ENCODE measurements at places on chromosomes 1 and 21. TPM values are rescaled to one million over a fixed set of nuclear protein-coding genes. Genes with fewer than 3 reads are reported as not detected.

The LAMC2 gene
- total RNA-seq: 2.2 TPM

The FHAD1 gene
- 6.8 TPM for total RNA-seq

The METTL13 gene
- total RNA-seq: 16.7 TPM

The CD1D gene
- total RNA-seq: 0.36 TPM

The DDX59 gene
- 28.5 TPM for total RNA-seq

The TESK2 gene
- total RNA-seq: 2.3 TPM

The SEC16B gene
- 1.2 TPM for total RNA-seq

The GPA33 gene
- total RNA-seq: 0.68 TPM

- no peak for DNase-seq
Measured at GRCh38 chr21:14686466-14687267, 140.6 kb upstream of the SAMSN1 start.

GRCh38 chr1:20100632-20101355, 18.5 kb downstream of the PLA2G2D start:
- DNase-seq: peak; percentile 65

DNA sequence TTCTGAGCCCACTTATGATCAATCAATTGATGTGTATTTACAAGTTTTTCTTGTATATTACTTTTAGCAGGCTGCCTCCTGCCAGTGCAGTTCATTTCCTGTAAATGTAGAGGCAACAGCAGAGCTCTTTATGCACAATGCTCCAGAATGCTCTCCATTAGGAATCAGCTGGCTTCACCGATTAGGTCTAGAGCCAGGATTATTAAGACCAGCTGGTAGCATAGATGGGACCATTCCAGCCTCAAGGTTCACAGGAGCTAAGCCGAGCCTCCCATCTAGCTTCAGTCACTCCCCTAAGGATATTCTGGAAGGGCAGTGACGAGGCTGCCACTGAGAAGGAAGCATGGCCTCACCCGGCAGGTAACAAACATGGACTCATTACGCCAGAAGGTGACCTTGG, 36.8 kb downstream of the DHRS3 start:
- DNase-seq: peak; percentile 67

DNA sequence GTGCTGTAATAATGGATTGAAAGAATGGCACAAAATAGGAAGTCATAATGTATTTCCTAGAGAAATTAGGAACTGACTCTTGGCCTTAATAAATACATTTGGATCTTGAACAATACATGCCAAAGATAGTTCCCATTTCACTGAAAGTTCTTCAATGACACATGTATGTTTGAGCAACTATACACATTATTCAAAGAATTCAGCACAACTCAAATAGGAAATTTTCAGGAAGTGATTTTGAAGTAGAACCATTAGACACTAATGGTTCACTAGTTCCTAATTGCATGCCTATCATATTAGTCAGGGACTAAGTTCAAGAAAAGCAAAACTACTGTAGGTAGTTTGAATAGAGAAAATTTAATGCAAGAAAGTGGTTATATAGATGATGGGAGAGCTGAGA, 404.7 kb downstream of the LMO4 start:
- no peak for DNase-seq

GRCh38 chr1:245870698-245871097, 636.4 kb downstream of the SMYD3 start:
- peak; percentile 68 for DNase-seq

- DNase-seq: no peak
Measured at GRCh38 chr21:25115021-25115420, 492.3 kb downstream of the MRPL39 start.

DNA sequence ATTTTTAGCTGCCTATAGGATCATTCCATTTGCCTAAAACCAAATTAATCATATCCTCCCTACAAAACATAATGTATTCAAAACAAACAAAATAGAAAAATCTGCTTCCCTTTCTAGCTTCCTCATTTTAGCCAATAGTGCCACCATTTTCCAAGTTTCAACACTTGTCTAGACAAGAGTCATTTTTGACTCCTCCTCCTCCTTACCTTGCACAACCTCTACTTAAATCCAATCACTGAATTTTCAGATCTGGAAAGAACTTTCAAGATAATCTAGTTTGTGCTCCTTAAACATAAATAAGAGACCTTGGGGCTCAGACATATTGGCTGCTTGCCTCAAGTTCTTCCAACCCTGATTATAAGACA, 7.4 kb downstream of the STX6 start:
- DNase-seq: no peak

DNA sequence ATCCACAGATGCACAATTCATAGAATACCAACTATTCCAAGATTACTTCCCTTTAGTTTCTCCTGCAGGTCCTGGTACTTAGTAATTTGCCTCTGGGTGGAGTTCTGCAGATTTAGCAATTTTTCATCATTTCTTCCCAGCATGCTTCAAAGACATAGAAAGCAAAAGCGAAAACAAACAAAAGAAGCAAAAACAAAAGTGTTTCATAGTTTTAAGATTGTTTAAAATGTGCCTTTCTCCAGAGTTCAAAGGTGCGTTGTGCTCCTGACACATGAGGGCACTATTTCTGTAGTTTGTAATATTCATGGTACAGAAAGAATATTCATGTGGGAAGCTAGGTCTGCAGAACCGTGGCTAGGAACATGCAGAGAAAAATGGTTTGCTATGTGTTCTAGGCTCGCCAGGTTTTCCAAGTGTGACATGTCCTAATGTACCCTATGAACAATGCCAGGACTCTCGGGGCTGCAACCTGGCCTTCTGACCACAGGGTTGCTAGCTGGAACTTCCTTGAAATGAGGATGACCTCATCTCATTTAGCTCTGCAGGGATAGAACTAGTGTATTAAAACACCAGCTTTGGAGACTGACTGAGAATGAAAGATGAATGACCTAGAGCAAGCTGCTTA, 30.0 kb upstream of the RCSD1 start:
- DNase-seq: peak; percentile 50

DNA sequence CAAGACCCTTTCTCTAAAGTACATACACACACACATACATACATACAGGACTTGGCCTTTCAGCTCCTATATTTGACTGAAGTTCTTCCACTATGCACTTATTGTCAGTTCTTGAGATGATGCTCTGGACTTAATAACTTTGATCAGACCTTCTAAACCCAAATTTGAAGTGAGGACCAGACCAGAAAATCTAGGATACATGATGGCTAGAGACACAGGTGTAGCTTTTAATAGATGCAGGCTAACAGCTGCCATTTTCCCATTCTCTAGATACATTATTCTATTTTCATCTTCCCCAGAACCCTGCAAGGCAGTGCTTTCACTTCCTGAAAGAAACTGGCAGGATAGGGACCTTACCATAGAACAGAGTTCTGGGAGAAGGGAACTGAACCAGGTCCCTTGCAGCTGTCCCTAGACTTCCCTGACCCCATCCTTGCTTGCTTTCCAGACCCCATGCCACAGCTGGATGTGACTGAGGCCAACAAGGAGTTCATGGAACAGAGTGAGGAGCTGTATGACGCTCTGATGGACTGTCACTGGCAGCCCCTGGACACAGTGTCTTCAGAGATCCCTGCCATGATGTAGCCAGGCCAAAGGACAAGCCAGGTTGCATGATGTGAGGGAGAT, 14.9 kb upstream of the RAB42 start:
- no peak for DNase-seq

GRCh38 chr1:229230893-229231753, 39.8 kb upstream of the RAB4A start:
- DNase-seq: peak; percentile 38

- no peak for DNase-seq
Measured at GRCh38 chr1:32754317-32755097, 51.9 kb upstream of the SYNC start.

DNA sequence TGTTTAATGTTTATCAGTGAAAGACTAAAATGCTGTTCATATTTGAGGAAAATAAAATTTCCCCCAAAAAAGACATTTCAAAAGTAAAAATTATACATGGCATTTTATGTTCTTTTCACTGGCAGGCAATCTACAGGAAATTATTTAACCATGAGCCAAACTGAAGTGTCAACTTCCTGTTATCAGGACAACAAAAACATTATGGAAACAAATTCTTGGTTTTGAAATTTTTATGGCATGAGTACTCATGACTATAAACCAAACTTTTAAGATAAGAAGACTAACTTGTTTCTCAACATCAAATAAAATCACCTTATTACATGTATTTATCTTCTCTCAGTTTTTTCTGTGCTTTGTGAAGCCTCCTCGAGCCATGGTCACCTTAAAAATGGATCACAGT, 698.6 kb downstream of the LTN1 start:
- no peak for DNase-seq

DNA sequence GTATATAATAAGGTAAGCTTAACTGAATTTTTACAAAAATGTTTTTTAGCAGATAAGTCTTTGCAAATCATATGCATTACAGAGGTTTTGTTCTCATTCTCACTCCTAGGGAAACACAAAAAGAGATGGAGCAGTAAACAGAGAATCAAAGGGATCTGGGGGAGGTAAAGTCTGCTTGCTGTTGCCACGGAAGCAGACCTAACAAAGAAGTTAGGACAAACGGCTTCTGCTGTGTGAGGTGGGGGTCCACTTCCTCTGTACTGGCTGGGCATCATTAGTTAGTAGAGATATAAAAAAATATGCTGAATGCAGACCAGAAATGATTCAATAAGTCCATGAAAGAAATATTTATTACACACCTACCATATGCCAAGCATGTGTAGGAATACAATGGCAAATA, 34.2 kb downstream of the GJA5 start:
- DNase-seq: no peak

GRCh38 chr1:233240371-233240770, 55.2 kb downstream of the PCNX2 start:
- DNase-seq: peak; percentile 55

DNA sequence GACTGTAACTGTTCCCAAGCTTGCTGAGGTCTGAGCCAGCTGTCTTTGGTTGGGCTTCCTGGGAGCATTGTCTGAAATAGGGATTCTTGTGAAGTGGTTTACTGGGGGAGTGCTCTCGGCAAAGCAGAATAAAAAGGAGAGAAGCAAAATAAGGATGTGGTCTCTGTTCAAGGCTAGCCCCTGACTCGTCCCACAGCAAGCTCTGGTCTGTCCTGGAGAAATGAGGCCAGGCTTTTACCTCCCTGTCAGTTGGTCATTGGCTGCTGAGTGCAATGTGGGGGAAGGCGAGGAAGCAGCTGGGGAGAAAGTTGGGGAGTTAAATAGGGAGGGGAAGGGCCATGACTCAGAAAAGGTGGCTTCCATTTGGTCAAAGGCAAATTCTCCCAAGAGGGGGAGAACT, 303.9 kb upstream of the DUSP10 start:
- DNase-seq: peak; percentile 6

DNA sequence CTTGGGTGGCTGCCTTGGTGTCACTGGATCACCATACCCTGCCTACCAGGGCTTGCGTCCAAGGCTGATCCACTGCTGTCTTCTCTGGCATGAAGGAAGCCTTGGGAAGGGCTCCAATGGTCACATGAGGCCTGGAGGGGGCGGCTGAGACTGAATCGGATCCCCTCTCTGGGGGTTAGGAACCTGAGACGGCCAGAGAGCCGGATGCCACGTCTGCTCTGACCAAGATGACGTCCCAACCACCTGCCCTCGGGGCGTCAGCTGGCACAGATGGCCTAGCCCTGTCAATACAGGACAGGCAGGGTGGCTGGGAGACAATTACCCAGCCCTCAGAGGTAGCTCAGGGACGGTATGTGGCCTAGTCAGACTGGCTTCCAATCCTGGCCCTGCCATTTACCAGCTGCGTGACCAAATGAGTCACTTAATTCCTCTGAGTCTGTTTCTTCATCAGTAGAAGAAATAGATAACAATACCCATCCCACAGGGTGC, 5.4 kb downstream of the TRIM62 start:
- peak; percentile 98 for DNase-seq

DNA sequence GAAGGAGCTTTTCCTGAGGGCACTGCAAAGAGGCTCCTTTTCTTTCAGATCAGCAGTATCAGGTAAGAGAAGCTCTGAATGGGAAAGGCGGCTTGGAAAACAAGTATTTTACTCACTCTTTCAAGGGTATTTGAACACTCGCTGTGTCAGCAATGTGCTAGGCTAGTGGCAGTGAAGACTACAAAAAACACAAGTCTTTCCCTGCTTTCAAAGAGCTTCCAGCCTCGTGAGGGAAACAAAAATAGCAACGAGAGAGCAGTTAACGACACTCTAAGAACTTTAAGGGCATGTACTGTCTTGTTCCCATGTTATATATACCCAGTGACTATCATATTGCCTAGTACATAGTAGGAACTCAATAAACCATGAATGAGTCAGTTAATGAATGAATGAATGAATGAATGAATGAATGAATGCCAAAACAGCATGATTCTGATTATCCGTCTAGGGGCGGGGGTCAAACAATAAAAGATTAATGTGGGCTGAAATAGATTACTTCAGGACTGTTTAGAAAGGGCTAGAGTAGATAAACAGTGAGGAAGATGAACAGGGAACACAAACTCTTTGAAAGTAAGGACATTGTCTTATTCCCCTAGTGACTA, 14.2 kb upstream of the MCOLN3 start:
- no peak for DNase-seq

GRCh38 chr1:22518379-22518778, 44.9 kb upstream of the EPHA8 start:
- no peak for DNase-seq

DNA sequence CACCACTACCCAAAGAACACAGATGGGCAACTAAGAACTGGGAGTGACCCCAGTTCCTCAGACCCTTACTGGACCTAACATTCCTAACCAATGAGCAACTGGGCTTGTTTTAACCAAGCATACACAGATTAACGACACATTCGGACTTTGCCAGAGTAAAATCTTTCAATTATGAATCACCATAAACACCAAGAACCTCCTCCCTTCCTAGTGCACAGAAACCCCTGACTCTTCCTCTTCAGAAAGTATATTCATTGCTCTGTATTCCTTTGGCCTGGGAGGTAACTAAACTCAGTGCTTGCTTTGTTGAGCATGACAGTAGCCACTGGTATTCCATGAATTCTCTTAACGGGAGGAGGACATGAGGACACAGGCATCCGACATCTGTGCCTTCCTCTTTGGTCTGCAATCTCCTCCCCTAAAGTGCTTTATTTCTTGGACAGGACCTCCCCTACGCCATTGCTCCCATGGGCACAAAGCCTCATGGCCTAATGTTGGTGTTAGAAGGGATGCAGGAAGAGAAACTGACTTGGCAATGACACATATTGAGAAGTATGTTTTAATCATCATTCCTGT, 42.7 kb downstream of the SEC16B start:
- peak; percentile 74 for DNase-seq

DNA sequence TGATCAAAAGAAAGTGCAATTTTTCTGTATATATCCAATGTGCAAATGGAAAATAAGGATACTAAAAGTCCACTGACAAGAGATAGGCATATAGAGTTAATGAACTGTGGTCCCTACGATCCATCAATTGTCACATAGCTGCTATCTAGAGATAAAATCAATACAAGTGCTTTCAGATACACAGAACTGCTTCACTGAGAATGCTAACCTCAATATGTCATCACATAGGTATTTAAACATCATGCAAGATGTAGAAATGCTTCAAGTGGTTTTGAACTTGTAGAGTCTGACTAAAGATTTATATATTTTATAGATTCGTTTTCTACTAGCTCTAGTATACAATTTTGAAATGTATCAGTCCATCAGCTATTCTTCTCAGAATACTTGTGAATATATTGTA, 1604.7 kb downstream of the PLA2G4A start:
- no peak for DNase-seq

Data from RPMI7951 (cell line).